ENCODE measurements at places on chromosomes 3 and 15.
A peak's percentile ranks its signal among the peaks of the same experiment; 100 is the strongest.

DNA sequence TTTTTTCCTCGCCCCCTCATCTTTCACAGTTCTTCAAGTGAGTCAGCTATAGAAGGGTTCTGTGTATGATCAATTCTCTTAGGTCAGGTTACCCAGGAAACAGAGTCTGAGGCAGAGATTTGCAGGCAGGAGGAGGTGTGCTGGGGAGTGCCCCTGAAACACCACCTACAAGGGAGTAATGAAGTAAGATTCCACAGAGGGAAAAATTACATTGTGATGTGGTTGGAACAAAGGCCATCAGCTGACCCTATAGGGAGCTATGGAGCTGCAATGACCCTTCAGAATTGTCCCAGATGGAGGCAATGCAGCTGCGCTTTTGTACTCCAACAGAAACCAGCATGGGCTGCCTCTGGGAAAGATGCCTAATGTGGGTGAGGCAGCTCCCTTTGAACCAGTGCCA, 142.2 kb upstream of the CNTN3 start:
- no peak for DNase-seq

DNA sequence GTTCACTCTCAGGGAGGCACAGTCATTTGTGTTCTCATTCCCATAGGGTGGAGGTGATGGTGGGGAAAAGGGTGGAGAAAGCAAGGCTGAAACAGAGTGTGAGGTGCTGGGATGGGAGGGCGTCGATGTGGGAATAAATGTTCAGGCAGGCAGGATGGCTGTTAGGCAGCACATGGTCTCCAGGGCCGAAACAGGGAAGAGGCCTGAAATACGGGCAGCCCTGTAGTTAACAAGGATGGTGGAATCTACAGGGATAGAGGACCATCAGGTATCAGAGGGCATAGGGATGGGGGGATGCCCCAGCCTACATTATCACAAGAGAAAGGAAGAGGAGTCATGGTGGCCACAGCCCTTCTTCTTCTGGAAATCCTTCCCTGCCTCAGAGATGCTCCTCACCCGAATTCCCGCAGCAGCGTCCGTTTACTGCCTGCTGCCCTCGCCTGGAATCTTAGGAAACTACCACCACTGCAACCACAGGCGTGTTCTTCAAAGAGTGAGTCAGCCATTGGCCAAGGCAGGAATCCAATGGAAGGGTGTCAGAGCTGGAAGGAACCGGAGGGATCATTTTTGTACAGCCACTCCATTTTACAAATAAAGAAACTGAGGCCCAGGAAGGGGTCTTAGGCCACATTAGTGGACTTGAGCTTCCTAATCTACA, 49.7 kb upstream of the POMGNT2 start:
- peak; percentile 65 for DNase-seq

DNA sequence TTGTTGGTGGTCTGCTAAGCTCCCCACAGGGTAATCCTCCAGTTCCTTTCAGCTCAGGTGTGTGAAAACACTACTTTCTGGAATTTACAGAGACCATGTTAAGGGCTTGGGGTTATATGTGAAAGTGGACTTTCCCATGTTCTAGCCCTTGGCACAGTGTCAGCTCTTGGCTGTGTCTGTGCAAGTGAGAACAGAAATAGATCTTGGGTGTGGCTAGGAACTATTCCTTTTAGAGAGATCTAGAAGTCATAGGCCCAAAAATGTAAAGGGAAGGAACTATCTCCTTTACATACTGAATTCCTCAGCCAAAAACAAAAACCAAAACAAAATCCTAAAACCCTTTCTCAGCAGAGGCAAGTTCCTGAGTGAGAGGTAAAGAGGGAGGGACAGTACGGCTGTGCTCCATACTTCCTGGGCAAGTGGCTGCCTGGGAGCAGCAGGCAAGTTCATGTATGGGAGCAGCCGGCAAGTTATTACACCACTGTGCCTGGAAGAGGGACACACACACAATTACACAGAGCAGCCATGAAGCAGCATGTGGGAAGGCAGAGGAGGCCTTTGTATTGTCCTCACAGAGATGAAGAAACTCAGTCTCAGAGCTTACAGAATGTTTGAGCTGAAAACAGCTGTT, 19.9 kb upstream of the C3orf62 start:
- no peak for DNase-seq

GRCh38 chr3:123036352-123037014, 8.9 kb upstream of the SEMA5B start:
- no peak for DNase-seq

DNA sequence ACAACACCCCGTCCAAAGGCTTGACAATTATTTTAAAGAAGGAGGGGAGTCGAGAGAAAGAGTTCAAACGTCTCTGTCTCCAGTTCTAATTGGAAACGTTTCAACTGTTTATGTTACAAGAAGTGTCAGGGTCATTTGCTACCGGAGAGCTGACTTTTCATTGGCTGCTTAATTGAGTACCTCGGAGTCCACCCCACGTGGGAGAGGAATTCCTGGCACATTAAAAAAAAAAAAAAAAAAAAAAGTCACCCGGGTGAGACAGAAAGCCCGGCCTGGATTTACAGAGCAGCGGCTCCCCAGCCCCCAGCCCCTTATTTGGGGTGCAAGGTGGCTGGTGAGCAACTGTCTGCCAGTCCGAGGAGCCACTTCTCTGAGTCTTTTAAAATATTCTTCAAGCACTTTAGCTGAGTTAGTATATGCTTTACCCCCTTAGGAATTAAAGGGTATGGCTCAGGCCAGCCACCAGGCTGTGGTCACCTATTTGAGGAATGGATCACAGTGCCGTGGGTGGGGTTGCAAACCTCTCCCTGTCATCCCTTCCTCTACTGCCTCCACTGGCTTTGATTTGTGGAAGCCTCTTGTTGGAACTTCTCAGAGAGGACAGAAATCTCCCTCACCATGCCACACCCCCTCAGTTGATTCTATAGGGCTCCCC, 3.9 kb upstream of the TLE3 start:
- DNase-seq = peak; percentile 84

DNA sequence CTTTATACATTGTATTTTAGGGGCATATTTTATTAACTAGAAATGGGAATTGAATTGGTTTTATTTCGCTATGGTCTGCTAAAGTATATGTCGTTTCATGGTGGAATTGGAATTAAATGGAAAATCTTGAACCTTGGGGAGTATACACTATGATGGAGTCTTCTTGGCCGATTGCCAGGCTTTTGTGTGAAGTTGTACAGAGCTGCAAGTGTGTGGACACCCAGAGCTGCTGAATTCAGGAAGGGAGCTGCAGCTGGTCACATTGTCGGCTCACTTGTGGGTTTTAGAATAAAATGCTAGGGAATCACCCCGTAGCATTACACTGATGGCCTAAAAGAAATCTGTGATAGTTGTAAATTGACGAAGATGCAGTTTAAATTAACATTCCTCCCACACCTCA, 35.1 kb downstream of the USP3 start:
- no peak for DNase-seq

DNA sequence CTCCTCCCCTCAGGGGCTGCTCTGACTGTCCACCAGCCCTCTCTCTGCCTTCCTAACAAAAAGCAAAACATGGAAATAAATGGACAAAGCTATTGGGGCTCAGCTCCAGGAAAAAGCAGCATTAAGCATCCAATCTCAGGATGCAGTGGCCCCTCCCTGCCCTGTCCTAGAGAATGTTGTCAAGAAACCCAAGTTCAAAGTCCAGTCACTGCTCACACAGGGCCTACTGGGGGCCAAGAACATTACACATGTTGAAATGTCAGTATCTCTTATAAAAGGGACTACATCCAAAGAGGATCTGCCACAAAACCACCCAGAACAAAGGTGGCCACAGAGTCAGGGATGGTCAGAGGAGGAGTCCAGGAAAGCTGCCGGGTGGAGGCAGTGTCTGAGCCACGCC, 7.6 kb upstream of the GRIP2 start:
- no peak for DNase-seq
